ENCODE measurements at places on chromosomes 2 and 18.

DNA sequence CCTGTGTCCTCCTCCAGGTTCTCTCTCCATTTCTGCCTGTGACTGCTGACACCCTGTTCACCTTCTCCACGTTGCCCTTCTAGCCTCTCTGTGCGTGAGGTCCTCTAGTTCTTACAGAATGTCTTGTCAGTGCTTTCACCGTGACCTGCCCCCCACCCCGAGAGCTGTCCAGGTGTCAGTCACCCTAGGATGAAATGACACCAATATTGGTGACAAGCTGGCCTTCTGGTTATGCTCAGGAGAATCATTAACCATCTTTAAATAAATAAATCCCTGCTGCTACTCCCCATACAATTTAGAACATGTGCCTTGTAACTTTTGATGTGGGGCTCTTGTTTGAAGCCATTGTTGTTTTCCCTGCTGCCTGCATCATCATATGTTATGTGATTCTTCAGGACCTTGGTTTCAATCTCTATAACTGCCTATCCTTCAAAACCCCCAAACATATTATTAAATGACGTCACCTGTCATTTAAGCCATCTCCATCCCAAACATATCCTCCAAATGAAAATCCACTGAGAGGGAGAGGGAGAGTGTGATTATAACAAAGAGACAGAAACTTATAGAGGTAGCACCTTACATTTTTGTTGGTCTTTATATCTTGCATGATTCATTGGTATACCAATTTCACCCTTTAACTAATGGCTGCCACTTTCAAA is 496.3 kb downstream of the PARD3B start:
- no peak for DNase-seq

DNA sequence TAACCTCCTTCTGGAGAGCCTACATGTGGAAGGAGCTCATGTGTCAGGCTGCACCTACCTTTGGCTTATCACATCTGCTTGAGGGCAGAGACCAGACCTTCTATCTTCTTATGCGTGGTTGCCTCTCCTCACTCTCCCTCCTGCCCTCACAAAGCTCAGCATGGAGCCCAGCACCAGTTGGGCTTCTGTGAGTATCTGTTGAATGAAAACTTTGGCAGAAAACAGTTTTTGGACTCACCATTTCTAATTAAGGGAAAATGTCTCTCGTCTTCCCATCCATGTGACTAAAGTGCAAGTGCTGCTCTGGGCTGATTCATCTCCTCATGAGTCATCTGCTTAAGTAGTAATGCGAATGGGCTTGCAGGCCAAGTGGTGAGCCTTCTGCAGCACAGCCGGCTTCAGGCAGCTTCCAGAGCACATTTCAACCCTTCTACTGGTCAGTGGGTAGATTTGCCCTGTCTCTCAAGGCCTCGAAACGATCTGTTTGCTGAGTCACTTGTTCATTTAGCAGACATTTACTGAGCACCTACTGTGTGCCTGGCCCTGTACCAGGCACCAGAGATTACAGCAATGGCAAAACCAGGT is 102.6 kb downstream of the VSNL1 start:
- peak; percentile 39 for DNase-seq

DNA sequence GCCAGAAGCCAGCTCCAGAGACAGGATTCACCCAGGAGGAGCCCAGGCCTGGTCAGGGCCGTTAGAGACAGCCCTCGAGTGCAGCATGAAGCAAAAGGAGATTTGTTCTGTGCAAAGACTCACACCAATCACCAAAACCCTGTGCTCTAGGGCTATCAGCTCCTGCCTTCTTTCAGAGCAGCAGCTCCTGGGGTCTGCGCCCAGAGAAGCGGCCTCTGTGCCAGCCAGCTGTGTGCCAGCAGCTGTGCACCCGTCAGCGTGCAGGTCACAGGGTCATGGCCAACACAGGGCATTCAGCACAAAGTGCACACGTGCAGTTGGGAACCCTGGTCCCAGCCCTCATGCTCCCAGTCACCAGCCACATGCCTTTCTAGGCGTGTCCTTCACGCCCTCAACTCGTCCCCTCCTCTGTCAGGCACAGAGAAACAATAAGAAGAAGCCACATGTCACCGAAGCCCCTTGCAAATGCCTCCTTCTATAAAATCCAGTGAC is 49.3 kb downstream of the ZNF516 start:
- no peak for DNase-seq

- DNase-seq = no peak
These were observed 24.6 kb downstream of the FECH start for GRCh38 chr18:57561728-57562423.

DNA sequence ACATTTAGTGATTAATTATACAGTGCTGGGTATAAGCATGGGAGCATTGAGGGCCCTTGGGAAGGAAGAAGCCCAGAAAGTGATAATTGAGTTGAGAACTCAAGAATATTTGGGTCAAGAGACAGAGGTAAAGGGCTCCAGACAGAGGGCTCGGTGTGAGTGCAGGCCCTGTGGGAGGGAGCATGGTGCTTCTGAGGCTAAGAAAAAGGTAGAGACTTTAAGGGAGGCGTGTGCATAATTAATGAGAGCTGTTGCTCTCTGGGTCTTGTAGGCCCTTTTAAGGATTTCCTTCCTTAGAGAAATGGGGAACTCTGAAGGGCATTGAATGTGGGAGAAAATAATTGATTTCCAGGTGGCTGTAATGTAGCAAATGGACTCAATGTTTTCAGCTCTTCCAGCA is 735.0 kb upstream of the POU3F3 start:
- DNase-seq = no peak

DNA sequence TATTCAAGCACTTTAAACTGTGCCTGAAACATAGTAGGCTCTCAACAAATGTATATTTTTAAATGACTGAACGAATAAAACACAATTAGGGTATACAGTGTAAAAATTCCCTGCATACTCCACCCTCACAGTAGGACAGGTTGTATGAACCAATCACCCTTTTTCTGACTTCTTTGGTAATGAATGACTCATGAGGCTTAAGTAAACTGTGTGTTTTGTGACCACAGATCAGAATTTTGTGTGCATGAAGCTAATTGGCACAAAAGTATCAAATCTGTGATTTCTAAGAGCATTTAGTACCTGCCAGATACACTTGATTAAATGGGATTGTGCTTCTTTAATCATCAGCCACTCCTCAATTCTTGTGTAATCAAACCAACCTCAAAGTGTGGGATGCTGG is 109.9 kb upstream of the MAP4K3 start:
- no peak for DNase-seq

GRCh38 chr18:10247021-10247741 is 207.3 kb upstream of the APCDD1 start:
- peak; percentile 87 for DNase-seq

DNA sequence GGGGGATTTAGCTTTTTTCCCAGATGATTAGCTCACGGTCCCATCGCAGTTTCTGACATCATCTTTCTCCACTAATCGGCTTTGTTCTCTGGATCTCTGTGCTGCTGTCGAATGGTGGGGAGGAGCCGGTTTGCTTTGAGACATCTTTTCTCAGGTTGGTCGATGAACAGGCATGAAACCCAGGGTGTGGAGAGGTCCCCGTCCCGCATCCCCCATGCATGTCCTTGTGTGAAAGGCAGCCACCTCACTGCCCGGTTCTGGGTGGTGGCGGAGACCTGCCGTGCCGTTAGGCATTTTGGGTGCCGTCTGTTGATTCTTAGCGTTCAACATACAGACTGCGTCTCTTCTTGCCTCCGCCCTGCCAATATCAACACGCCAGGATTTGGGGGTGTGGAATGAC is 57.8 kb downstream of the CTDP1 start:
- DNase-seq = peak; percentile 9

DNA sequence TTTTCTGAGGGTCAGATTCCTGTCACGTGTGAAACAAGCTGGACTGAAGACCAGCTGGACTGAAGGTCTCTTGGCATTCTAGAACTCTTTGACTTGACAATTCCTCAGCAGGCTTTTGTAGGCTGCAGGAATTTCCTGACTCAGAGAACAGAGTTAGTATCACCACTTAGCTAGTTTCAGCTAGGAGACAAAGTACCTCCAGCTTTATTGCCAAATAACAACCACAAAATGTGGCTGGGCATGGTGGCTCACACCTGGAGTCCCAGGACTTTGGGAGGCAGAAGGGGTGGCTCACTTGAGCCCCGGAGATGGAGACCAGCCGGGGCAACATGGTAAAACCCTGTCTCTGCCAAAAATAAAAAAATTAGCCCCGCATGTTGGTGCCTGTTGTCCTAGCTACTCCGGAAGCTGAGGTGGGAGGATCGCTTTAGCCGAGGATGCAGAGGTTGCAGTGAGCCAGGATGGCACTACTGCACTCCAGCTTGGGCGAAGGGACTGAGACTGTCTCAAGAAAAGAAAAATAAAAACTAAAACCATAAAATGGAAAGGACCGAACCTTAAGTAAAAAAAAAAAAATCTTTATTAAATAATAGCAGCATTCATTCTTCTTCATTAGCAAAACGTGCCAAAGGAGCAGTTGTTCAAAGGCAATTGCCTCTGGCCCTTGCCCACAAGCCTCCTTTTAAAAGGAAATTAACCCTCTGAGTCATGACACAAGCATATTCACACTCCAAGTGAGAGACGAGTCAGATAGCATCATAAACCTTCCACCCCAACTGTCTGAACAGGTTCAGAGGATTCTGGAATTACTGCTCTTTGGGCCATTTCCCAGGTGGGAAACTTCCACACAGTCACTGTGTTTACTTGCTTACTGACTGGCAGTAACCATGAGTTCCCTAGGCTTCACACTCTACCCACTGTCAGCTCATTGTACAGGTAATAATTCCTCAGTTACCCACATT is 88.9 kb downstream of the MYL12B start:
- no peak for DNase-seq

GRCh38 chr2:109466674-109467575 is 146.8 kb downstream of the SEPTIN10 start:
- no peak for DNase-seq

DNA sequence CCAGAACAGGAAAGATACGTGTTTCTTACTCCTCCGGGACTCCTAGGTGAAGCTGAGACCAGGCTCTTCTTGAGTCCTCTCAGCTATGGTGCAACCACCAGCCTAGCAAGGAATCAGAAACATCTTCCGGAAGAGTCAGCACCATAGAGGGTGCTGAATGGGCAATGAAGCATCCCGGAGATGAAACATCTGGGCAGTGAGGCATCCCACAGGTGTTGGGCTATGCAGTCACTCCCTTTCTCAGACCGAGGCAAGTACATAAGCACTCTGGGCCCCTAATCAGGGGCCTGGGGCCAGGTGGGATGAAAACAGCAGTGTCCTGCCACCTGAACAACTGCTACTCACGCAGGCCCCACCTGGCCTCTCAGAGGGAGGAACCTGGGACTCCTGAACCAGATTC is 1.4 kb upstream of the CAPN10 start:
- DNase-seq = no peak

DNA sequence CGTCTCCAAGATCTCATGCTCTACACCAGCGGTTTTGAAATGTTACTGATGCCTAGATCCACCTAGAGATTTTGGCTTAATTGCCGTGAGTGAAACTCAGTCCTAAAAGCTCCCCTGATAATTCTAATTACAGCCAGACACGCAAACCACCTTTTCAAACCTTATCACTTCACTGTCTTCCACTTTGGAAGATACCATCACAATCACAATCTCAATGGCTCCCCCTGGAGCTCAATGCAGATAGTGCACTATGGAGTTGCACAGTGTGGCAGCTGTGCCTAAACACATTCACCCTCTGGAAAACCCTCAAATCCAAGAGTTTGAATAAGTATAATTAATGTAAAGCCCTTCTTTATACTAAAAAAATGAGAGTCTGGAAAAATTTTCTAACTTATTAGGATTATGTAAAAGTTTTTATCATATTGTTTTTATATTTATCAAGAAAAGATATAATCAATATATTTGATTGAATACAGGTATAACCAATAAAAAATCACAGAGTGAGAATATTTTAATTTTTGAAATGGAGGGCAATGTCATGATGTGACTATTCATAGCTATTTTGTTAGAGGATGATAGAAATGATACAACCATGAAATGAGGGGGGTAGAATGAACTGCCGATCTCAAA is 102.9 kb upstream of the SLC8A1 start:
- peak; percentile 48 for DNase-seq

DNA sequence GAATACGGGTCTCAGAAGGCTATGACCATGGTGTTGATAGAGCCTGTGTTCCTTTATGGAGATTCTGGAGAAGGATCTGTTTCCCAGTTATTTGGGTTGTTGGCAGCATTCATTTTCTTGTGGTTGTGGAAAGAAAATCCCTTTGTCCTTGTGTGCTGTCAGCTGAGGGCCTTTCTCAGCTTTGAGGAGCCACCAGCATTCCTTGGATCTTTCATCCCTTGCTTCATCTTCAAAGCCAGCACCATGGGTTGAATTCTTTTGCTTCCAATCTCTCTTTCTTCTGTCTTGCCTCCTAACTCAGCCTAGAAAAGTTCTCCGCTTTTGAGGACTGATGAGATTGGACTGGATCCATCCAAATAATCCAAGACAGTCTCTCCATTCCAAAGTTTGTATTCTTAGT is 103.2 kb upstream of the MMADHC start:
- no peak for DNase-seq

DNA sequence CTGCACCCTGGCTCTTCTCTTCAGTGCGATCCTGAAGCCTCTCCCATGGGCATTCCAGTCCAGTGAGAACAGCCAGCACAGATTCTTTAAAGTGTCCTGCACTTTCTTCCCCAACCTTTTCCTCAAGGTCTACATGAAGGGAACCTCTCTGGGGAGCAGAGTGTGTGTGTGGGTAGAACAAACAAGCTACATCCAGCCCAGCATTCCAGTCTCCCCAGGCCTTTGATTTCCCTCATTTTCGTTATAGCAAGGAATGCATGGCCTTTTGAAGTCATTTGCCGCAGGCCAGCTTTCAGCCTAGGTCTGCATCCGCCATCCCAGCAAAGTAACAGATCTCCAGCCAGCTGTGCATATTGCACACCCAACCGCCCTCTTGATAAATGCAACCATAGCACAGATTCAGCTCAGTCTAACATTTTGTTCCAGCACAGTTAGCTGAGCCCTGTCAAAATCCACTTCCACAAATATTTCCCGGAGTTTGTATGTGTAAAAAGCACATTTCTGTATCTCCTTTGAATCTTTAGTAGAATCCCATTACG is 44.6 kb downstream of the CD8B2 start:
- DNase-seq = no peak

- no peak for DNase-seq
These were observed 11.1 kb downstream of the SPOPL start for GRCh38 chr2:138512672-138513071.

DNA sequence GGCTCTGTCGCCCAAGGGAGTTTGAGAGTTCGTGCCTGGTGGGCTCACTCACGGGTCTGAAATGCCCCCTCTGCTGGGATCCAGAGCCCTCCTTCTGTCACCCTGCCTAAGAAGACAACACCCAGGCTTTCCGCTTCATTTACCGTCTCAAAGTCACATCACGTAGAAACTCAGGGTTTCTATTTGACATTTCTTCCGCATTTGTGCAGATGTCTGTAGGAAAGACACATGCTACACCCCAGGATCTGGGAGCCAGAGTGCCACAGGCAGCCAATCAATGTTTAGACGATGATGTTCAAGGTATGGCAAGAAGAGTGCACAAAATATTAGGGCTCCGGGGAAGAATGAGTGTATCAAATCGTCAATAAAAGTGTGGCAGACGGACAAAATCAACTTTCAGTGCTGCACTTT is 24.4 kb upstream of the ACKR3 start:
- no peak for DNase-seq

DNA sequence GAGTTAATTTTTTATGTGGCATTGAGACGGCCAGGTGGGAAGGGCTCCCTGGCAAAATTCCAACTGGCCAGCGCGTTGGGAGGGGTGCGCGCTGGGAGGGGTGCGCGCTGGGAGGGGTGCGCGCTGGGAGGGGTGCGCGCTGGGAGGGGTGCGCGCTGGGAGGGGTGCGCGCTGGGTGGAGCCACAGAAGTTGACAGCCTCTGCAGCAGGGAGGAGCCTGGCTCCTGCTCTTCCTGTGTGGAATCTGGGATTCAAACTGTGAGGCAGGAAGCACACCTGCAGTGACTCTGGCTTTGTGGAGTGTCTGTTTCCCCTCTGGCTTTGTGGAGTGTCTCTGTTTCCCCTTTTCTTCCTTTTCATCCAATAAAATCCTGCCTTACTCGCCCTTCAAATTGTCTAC is 147.9 kb upstream of the CBLN2 start:
- no peak for DNase-seq
